ENCODE measurements at places on chromosomes 4 and X. TPM values are rescaled to one million over a fixed set of nuclear protein-coding genes. Genes with fewer than 3 reads are reported as not detected.

- H3K36me3 ChIP-seq: no peaks in the 10 kb centered on the region
- no peak for DNase-seq
- no peak overlapping the region for H3K4me3 ChIP-seq
- H3K4me1 ChIP-seq: peaks cover 14% of the 10 kb centered on the region
- H3K27ac ChIP-seq: no peak overlapping the region
Measured at GRCh38 chr4:106690487-106690886, 321.9 kb upstream of the GIMD1 start.

DNA sequence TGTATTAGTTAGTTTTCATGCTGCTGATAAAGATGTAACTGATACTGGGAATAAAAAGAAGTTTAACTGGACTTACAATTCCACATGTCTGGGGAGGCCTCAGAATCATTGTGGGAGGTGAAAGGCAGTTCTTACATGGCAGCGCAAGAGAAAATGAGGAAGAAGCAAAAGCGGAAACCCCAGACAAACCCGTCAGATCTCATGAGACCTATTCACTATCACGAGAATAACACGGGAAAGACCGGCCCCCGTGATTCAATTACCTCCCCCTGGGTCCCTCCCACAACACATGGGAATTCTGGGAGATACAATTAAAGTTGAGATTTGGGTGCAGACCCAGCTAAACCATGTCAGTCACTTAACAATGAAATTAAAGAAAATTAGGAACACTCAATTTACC is 499.1 kb downstream of the FSTL5 start:
- no peak overlapping the region for H3K4me3 ChIP-seq
- H3K36me3 ChIP-seq: no peaks in the 10 kb centered on the region
- no peak for DNase-seq
- no peak overlapping the region for H3K27ac ChIP-seq
- H3K4me1 ChIP-seq: no peaks in the 10 kb centered on the region

DNA sequence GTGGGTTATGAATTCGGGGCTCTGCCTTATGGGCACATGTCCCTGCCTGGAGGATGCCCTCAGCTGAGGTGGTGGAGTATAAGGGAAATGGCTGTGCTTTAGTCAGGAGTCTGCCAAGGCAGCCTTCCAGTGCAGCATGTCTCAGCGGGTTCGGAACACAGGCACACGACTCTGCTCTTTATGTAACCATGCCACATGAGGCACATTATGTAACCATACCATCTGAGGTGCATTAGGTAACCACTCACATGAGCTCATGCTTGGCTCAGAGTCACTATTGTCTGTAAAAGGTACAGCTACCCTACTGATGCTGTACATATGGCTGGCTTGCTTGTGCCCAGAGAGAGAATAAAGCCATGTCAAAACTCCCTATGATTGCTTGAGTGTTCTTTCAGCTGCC is 723.6 kb downstream of the TRAM1L1 start:
- H3K4me3 ChIP-seq: no peak overlapping the region
- no peaks in the 10 kb centered on the region for H3K27me3 ChIP-seq
- no peak overlapping the region for H3K27ac ChIP-seq
- no peaks in the 10 kb centered on the region for H3K36me3 ChIP-seq
- peaks cover under 1% of the 10 kb centered on the region for H3K4me1 ChIP-seq
- peak; percentile 29 for DNase-seq

- peak; percentile 67 for DNase-seq
- H3K27ac ChIP-seq: peak overlapping the region; percentile 86
- peaks cover 36% of the 10 kb centered on the region for H3K4me1 ChIP-seq
- no peak overlapping the region for H3K4me3 ChIP-seq
Measured at GRCh38 chr4:8278421-8279287, 9.1 kb downstream of the HTRA3 start.

DNA sequence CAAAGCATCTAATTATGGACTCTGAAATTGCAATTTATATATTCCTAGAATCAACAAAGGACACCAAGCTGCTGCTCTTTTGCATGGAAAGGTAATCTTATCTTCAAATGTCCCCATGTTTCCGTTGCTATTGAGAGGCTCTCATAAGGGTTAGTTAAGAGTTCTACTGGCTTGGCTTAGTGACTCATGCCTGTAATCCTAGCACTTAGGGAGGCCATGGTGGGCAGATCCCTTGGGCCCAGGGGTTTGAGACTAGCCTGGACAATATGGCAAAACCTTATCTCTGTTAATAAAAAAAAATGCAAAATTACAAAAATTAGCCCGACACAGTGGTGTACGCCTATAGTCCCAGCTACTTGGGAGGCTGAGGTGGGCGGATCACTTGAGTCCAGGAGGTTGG is 93.4 kb upstream of the RAPGEF2 start:
- peaks cover 14% of the 10 kb centered on the region for H3K4me1 ChIP-seq
- H3K4me3 ChIP-seq: no peak overlapping the region
- H3K27ac ChIP-seq: no peak overlapping the region
- DNase-seq: no peak
- H3K36me3 ChIP-seq: no peaks in the 10 kb centered on the region
- H3K27me3 ChIP-seq: no peaks in the 10 kb centered on the region

DNA sequence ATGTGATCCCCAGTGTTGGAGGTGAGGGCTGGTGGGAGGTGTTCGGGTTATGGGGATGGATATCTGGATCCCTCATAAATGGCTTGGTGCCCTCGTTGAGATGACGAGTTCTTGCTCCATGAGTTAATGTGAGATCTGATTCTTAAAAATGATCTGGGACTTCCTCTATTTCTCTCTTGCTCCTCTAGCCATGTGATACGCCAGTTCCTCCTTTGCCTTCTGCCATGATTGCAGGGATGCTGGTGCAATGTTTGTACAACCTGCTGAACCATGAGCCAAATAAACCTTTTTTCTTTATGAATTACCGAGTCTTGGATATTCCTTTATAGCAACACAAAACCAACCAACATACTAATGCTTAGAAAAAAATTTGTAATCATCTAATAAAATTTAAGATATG is 56.6 kb downstream of the STAP1 start:
- H3K27ac ChIP-seq: no peak overlapping the region
- no peak overlapping the region for H3K4me3 ChIP-seq
- no peaks in the 10 kb centered on the region for H3K4me1 ChIP-seq
- no peak for DNase-seq

GRCh38 chrX:38112566-38112965 is 106.2 kb downstream of the SYTL5 start:
- H3K4me3 ChIP-seq: no peak overlapping the region
- no peaks in the 10 kb centered on the region for H3K27me3 ChIP-seq
- H3K4me1 ChIP-seq: no peaks in the 10 kb centered on the region
- no peak for DNase-seq
- H3K36me3 ChIP-seq: no peaks in the 10 kb centered on the region

DNA sequence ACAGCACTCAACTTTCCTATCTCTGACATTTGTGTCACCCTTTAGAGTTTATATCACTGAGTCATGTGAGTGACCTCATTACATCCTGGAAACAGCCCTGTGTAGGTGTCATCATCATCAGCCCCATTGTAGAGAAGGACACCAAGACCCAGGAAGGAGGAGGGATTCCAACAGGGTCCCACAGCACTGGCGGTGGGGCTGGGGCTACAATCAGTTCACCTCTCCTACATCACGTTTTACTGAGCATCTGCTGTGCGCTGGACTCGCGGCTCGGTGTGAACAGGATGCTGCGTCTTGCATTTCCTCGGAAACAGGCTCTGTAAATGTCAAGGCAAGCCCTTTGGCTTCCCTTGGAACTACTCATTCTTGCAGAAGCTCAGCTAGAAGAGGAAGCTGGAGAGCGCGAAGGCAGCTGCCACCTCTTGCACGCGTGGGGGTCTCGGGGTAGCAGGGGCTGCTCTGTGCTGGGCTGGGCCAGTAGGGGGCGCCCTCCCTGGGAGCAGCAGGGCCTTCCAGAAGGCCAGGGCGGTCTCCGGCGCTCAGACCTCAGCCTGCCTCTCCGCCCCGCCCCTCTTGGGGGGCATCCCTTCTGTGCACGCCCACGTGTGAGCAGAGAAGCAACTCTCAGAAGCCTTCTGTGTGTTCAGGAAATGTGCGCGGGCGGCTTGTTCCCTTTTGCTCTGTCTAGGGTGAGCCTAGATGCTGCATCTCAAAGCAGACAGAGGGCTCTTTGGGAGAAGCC is 29.0 kb downstream of the REELD1 start:
- peaks cover 16% of the 10 kb centered on the region for H3K4me1 ChIP-seq
- no peak for DNase-seq
- no peak overlapping the region for H3K27ac ChIP-seq
- no peak overlapping the region for H3K4me3 ChIP-seq
- H3K27me3 ChIP-seq: no peaks in the 10 kb centered on the region

DNA sequence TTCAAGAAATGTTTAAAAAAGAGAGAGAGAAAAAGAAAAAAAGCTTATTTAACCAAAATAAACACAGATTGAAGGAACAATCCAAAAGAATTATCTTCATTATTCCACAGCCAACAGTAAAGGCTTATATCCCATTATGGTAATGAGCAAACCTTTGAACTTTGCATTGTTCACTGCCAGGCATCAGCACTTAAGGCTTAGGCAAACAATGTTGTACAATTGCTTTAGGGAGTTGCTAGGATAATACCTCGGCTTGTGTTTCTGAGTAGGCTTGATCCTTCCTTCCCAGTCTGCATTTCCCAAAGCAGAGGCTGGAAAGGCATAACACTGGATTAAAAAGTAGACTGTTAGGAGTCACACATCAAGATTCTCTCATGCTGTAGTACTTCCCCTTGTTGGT is 352.7 kb upstream of the IGFBP7 start:
- H3K4me1 ChIP-seq: no peaks in the 10 kb centered on the region
- H3K4me3 ChIP-seq: no peak overlapping the region
- no peak overlapping the region for H3K27ac ChIP-seq
- no peak for DNase-seq
- no peaks in the 10 kb centered on the region for H3K36me3 ChIP-seq

DNA sequence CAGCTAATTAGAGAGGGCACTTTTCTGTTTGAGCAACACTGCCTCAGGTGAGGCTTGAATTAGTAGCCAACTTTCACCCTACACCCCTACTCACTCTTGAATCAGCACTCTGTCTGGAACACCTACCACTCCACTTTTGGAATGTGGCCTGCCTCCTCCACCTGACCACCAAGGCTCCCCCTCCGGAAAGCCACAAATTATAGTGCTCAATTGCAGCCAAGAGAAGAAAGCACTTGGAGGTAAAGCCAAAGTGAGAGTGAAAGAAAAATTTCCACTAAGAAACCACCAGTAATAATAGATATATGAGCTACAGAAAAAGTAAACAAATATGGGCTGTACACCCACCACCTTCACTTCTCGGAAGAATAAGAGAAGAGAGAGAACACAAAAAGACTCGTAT is 41.1 kb downstream of the PPP3CA start:
- H3K27ac ChIP-seq: peak overlapping the region; percentile 68
- H3K27me3 ChIP-seq: no peaks in the 10 kb centered on the region
- no peaks in the 10 kb centered on the region for H3K36me3 ChIP-seq
- peaks cover 30% of the 10 kb centered on the region for H3K4me1 ChIP-seq
- DNase-seq: no peak
- no peak overlapping the region for H3K4me3 ChIP-seq

GRCh38 chr4:101421386-101421785 is 74.1 kb upstream of the PPP3CA start:
- no peaks in the 10 kb centered on the region for H3K36me3 ChIP-seq
- H3K4me3 ChIP-seq: no peak overlapping the region
- no peaks in the 10 kb centered on the region for H3K27me3 ChIP-seq

DNA sequence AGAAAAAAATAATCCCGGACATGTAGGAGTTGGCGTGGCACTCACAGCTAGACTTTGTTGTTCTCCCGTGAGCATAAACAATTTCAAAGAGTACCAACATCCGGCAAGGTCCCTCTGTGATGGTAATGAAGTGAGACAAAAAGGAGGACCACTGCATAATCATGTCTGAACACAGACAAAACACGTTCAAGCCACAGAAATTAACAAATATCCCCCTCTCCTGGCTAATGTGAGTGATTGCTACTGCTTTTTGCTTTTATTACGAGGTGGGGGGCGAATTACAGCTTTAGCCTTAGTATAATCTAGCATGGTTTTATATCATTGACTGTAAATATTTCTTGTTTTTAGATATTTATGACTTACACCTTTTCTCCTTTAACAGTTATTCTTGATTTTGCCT is 118.5 kb downstream of the PLS3 start:
- H3K27me3 ChIP-seq: no peaks in the 10 kb centered on the region
- peaks cover 3% of the 10 kb centered on the region for H3K4me1 ChIP-seq
- peak overlapping the region; percentile 36 for H3K27ac ChIP-seq
- no peak for DNase-seq
- peak overlapping the region; percentile 19 for H3K4me3 ChIP-seq

GRCh38 chr4:113468165-113469022 is 293.1 kb downstream of the CAMK2D start:
- DNase-seq: no peak
- peak overlapping the region; percentile 99 for H3K27ac ChIP-seq
- H3K4me1 ChIP-seq: peaks cover 42% of the 10 kb centered on the region
- H3K36me3 ChIP-seq: peaks cover 13% of the 10 kb centered on the region

The MAOB gene
- 3.2 TPM for total RNA-seq

The FAT1 gene
- 663 TPM for total RNA-seq
